8988T (cell line): ENCODE measurements at places on chromosomes 7 and 10.

GRCh38 chr10:93126483-93127052 lies 52.9 kb downstream of the CYP26A1 start:
- DNase-seq = no peak

GRCh38 chr7:149310113-149310836 lies 48.3 kb downstream of the ZNF783 start:
- no peak for DNase-seq

- no peak for DNase-seq
Measured at GRCh38 chr7:105910172-105910571, 33.8 kb upstream of the ATXN7L1 start.

DNA sequence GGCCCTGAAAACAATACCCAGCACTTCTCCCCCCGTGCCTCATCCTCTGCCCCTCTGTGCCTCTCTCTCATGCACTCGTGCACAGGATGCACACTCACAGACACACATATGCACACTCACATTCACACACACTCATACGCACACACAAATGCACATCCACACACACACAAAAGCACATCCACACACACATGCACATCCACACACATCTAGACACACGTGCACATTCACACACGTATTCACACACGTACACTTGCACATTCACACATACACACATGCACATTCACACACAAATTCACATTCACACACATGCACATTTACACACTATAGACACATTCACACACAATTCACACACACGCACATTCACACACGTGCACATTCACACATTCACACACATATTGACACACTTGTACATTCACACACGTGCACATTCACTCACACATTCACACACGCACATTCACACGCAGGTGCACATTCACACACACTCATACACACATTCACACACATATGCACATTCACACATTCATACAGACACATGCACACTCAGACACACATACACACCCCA lies 19.2 kb downstream of the SHH start:
- DNase-seq = no peak

DNA sequence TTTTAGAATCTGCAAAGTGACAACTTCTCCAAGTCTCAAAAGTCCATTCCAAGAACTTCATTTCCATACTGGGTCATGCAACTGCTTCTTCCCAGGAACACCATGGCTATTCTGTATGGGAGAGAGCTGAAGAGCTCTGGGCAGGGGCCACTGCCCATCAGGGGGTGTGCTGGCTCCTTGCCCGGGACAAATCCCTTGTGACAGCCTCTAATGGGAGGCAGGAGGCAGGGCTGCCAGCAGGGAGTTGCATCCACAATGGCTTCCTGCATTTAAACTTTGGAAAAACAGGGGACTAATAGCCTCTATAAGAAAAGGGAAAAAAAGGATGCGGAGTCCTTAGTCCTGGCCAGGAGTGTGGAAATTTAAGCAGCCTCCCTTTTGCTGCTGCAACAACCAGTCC lies 18.4 kb upstream of the FRMD4A start:
- no peak for DNase-seq

GRCh38 chr7:155874411-155874810 lies 62.1 kb upstream of the SHH start:
- no peak for DNase-seq

- no peak for DNase-seq
Measured at GRCh38 chr7:8637322-8637721, 203.9 kb downstream of the NXPH1 start.

DNA sequence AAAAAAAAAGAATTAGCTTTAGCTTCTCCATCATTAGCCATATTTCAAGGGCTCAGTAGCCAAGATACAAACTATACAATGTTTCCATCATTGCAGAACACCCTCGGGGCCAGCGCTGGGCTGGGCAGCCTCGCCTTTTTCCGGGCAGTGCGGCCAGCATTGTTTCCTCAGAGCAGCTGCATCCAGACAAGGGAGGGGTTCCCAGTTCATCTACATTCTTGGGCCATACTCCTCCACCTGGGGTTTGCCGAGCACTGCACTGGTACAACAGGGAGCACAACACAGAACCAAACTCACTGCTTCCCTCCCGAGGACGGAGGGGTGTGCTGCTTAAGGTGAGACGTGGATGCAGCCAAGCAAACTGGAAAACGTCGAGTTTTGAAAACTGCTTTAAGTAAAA lies 2.4 kb upstream of the PKD1L1 start:
- DNase-seq = no peak

DNA sequence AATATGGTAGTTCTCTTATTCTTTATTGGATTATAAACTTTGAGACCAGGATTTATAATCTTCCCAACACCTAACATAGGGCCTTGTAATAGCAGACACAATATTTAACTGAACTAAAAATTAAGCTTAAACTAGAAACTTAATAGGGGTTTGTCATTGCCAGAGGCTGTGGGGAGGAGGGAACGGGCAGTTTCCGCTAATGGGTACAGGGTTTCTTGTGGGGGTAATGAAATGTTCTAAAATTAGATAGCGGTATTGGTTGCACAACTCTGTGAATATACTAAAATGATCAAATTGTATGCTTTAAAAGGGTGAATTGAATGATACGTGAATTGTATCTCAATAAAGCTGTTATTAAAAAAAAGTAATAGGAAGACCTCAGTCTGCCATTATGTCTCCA lies 45.4 kb downstream of the NT5C2 start:
- DNase-seq = no peak

GRCh38 chr7:92953657-92954056 lies 117.3 kb upstream of the CDK6 start:
- DNase-seq = no peak
